ENCODE measurements at places on chromosomes 2 and 18.

DNA sequence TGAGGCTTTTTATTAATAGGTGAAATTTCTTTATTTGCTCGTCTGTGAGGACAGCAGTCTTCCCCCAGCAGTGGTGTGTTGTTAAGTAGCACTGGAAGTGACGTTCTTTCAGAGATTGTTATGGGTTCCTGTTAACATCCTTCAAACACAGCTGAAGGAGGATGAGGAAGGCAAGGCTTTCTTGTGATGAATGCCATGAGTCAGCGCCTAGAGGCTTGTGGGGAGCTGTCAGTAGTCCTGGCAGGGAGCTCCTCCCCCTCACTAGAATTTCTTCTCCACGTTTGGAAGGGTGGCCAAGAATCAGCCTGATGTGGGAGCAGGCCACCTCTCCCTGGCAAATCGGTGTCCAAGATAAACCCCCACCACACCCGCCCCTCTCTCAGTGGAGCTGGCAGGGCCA lies 113.2 kb downstream of the ARHGEF4 start:
- DNase-seq = no peak

GRCh38 chr18:40485318-40485717 lies 1469.7 kb upstream of the PIK3C3 start:
- DNase-seq = no peak

DNA sequence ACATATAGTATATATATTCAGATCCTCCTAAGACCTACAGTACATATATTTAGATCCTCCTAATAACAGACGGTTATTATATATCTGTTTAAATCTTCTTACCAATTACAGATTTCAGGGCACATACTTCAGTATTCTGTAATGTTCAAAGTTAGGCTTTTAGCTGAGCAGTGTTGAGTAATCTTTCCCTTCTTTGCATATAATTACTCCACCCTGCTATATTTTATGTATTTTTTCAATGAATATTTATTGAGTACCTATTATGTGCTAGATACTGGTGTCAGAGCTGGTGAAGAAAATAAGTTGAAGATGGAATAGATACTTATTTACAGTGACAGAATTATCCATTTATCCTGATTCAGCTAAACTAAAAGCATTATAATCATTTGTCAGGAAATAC lies 84.9 kb downstream of the NEB start:
- no peak for DNase-seq

DNA sequence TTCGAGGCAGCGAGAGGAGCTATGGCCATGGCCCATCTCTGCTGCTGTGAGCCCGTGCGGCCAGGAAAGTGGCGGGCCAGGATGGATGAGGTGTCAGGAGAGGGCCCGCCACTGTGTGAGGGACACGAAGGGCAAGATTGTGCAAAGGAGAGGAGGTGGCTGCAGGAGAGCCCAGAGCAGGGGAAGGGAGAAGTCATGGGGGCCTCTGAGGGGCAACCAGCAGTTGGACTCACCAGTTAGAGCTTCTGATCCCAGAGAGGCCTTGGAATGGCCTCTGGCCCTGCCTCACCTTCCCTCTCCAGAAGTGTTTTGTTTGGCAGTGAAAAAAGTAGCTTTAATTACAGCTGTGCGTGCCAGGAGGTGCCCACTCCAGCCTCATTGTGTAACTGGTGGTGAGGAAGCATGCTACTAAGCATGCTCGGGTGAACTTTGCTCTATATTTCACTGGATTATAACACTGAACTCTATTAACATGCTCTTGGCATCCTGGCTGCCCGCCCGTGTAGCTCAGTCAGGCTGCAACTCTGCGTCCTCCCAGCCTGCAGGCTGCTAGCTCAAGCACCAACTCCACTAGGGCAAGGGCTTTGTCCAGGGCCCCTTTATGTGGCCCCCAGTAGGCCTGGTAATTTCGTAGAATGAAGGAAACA lies 34.2 kb downstream of the IMPA2 start:
- DNase-seq = no peak

DNA sequence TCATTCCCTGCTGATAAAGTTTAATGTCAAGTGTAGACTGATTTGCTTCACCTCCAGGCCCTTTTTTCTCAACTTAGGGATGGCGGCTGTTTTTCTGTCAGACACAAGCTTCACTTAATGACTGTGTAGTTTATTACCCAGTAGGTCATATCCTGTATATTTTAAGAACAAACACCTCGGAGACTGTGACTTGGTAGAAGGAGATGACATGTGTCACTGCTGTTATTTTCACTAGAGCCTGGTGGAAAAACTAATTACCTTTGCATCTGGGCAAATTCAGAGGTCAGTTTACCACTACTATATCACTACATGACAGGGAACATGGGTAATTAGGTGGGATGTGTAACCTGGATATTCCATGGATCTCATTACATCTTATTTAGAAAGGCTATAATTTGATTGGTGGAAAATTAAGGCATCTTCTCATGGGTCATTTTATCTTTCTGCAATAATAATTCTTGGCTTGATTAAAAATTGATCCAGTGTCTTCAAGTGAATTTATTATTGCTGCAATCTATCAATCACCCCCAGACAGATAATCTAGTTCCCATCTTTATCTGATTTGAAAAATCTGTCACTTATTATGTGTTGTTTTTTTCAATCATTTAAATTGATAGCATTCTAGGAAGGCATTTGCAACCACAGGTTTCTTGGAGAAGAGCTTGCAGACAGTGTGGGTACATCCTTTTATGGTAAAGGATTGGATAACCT lies 353.8 kb upstream of the SPRED2 start:
- no peak for DNase-seq

DNA sequence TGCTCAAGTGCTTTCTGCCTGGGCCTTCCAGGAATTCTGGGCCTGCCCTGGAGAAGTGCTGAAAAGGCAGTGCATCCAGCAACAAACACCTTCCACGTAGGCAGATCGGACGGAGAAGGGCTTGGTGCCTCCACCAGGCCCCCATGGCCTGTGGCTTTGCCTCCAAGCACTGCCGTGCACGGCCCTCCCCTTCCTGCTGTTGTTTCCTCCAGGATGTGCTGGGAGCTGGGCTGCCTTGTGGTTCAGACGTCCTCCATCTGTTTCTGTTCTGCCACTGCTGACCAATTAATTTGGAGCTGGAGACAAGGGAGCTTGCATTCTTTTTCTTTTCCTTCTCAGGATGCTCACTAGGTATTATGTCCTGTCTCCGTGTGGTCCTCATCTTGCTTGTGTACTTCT lies 197.0 kb downstream of the HRH4 start:
- no peak for DNase-seq

GRCh38 chr18:28794459-28795245 lies 617.7 kb upstream of the CDH2 start:
- no peak for DNase-seq

DNA sequence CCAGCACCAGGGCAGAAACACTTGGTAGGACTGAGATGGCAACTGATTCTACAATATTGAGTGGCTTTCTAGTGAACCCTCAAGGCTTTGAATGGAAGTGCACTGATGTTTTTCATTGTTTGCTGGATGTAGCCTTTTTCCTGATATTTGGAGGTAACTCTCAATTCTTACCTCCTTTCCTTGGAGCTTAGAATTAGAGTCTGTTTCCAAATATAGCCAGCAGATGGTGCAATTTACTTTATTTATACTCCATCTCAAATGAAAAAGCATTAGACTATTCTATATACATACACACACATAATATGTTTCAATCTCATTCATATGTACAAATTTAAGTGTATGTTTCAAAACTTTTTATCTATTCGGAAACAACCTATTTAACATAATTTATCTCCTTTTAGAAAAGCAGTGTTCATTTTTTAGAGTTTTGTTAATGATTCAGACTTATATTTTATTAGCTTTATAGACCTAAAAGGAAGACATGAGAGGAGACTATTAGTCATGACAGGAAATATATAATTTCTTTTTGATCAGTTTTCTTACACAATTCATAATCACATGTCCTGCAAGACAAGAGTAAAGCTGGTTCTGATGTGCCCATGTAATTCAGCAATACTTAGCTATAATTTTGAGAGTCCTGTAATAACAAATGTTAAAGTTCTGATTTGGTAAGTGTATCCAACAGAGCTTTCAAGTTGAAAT lies 124.8 kb downstream of the NUP35 start:
- DNase-seq = no peak

DNA sequence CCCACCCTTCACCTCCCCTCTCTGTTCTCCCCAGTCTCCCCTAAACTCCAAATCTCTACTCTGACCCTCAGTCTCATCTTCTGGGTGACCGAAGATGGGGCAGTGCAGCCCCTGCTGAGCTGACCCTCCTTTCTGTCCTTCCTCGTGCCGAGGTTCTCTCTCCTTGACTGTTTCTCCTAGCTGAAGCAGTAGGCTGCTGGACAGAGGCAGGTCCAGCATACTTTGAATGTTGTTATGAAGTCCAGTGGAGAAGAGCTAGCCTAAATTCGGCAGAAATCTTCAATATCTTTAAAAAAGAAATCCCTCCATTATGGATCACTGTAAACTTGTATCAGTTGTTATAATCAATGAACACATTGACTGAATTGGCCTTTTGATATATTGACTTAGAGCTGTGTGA lies 63.2 kb downstream of the RRM2 start:
- DNase-seq = no peak
